Activated T-cell treated with anti-CD3 and anti-CD28 coated beads, Interleukin-2, amount 50 U/mL, for 1 hour (primary cell): ENCODE measurements at places on chromosomes 12 and 14.

- DNase-seq: no peak
Measured at GRCh38 chr12:110109037-110109836, 14.9 kb upstream of the IFT81 start.

GRCh38 chr14:52069307-52070050 is 620 bp upstream of the NID2 start:
- DNase-seq: no peak

DNA sequence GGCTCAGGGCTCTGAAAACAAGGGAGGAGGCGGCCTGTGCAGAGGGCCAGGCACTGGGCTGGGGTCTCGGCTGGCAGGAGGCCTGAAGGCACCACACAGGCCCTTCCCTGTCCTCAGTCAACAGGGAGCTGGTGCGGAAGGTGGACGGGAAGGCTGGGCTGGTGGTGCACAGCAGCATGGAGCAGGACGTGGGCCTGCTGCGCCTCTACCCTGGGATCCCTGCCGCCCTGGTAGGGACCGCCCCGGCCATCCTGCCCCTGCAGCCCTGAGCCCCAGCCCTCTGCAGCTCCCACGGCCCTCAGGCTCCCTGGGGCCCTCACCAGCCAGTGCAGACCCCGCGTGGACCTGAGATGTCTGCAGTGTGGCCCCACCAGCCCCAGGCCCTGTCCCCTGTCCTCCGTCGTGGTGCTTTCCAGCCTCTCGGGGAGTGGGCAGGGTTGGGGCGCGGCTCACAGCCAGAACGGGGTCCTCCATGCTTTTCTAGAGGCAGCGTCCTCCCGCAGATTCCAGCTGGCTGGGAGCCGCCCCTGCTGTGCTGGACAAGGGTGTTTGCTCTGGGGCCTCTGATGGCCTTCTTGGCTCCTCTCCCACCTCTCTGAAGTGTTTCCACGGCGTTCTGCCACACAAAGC is 18.1 kb downstream of the ASPG start:
- DNase-seq: no peak

GRCh38 chr12:28178775-28179174 is 11.5 kb upstream of the CCDC91 start:
- no peak for DNase-seq

DNA sequence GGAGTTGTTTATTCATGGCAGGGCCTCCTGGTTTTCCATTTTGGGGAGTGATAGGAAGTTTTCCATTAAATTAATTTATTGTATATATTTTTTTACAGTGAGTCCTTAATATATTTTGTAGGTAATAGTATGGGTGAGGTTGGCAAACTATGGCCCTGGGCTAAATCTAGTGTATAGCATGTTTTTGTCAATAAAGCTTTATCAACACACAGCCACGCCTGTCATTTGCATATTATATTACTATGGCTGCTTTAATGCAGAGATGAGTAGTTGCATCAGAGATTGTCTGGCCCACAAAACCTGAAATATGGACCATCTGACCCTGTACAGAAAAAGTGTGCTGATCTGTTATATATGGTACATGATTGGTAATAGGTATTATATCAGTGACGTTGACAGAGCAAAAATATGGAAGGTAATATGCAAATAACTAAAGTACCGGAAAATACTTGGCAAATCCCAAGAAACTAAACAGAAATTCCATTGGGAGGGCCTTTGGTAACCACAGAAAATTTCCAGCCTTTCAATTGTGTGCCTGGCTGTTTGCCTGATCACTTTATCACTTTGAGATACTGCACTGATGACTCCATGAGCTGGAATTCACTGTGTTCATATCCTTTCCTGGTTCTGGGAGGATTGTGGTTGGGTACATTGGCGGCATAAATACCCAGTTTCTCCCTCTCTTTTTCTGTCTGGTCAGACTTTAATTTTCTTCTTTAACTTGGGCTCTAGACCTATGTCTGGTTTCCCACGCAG is 61.7 kb upstream of the RFLNA start:
- no peak for DNase-seq

- no peak for DNase-seq
Measured at GRCh38 chr12:45232756-45233372, 17.0 kb downstream of the ANO6 start.

GRCh38 chr12:87687362-87687761 is 341.8 kb downstream of the C12orf50 start:
- no peak for DNase-seq
